ENCODE measurements at places on chromosomes 1 and 21.

DNA sequence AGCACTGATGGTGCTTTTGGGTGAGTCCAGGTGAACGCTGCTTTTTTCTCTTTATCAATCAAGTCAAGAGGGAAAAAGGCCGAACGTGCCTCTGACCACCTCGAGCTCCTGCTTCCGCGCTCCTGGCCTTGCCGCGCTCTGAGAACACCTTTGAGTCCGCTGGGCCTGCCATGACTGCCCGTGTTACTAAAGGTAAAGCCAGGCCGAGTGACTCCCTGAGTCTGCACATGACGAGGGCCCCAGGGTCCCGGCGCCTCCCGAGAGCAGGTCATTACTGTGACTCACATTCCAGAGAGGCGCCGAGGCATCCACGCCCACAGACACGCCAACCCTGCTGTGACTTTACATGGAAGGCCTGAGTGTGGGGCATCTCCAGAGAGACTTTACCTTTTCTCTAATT lies 11.1 kb downstream of the POFUT2 start:
- DNase-seq, result no peak

- DNase-seq, result no peak
Observed at GRCh38 chr1:20233866-20234265, 47.5 kb upstream of the PLA2G2C start.

GRCh38 chr1:35539824-35540261 lies 17.4 kb downstream of the KIAA0319L start:
- no peak for DNase-seq

- no peak for DNase-seq
Observed at GRCh38 chr1:26537951-26538352, 8.4 kb downstream of the RPS6KA1 start.

- DNase-seq, result no peak
Observed at GRCh38 chr1:30744060-30744756, 13.4 kb downstream of the LAPTM5 start.

GRCh38 chr21:34958040-34958439 lies 91.1 kb downstream of the RUNX1 start:
- no peak for DNase-seq

- DNase-seq, result no peak
Observed at GRCh38 chr1:59705466-59706302, 109.1 kb upstream of the HOOK1 start.

DNA sequence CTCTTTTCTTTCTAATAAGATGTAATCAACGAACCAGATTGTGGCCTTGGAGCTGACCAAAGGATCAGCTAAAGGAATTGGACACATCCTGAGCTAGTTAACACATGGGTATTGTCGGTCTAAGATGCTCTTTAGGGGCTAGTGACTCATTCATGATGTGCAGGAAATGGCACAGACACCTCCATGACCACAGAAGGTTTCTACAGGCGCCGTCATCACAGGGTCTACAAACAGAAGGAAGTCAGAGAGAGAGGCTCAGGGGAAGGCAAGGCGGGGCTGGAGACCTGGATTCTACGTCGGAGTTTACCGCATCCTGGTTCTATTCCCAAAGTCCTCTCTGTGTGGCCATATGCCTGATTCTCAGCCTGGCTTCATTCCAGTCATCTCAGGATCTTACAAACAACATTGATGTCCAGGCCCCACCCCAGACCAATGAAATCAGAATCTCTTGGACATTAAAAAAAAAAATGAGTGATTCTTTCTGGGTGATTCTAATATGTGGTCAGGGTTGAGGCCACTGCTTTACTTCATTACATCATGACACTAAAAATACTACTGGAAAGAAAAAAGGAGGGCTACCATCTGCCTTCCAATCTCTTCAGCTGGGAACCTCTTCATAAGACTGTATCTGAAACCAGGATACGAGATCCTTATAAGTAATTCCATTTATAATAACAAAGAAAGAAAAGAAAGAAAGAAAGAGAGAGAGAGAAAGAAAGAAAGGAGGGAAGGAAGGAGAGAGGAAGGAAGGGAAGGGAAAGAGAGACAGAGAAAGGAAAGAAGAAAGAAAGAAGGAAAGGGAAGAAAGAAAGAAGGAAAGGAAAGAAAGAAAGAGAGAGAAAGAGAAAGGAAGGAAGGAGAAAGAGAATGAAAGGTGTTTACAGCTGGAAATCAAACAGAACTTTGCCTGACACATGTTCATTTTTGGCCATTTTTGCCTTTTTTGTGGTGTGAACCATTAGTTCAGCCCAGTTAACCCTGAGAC lies 11.6 kb upstream of the KCNJ15 start:
- peak; percentile 30 for DNase-seq

- no peak for DNase-seq
Observed at GRCh38 chr21:39093526-39093925, 89.7 kb downstream of the PSMG1 start.

- DNase-seq, result no peak
Observed at GRCh38 chr21:15222707-15223106, 157.9 kb upstream of the NRIP1 start.

DNA sequence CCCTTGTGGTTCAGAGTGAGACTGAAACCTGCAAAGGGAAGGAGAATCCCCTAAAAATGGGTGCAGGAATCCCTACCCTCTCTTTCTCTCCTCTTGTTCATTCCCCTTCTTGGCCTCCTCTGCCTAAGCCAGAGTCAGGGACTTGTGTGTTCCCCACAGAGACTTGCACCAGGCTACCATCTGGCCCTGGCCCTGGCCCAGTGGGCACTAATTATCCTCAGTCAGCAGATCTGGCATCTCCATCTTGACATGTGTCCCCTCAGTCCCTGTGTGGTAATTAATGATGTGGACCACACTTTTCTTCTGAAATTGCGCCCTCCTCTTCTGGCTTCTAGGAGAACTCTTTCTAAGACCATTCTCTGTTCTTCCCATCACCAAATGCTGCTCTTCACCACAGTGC lies 354.4 kb downstream of the SETD4 start:
- DNase-seq, result no peak

- DNase-seq, result no peak
Observed at GRCh38 chr1:6979003-6979613, 193.9 kb downstream of the CAMTA1 start.

- DNase-seq, result no peak
Observed at GRCh38 chr21:39656209-39656608, 43.5 kb downstream of the B3GALT5 start.

DNA sequence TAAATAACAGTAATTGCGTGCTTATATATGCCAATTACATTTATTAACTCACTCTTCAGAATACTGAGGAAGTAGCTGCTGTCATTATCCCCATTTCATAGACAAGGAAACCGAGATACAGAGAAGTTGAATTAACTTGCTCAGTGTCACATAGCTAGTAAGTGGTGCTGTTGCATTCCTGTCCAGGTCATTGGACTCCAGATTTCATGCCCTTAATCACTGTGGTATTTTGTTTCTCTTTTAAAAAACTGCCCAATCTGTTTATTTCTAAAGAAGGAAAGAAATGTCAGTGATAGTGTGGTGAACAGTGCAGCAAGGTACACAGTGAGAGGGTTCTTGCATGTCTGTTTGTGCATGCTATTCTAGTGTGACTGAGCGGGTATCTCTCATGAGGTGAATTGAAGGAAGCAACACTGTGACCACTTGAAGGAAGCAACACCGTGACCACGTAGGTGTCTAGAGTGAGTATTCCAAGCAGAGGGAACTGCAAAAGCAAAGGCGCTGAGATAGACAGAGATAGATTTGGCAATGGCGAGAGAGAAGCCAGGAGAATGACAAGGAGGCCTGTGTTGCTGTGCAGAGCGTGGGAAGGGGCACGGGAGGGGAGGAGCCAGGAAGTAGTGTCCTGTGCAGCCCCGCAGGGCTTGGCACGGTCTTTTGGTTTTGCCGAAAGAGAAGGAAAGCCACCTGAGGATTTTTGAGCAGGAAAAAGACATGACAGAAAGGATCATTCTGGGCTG lies 95.9 kb downstream of the CAMTA1 start:
- no peak for DNase-seq

GRCh38 chr21:14603202-14603601 lies 57.1 kb upstream of the SAMSN1 start:
- DNase-seq, result no peak

DNA sequence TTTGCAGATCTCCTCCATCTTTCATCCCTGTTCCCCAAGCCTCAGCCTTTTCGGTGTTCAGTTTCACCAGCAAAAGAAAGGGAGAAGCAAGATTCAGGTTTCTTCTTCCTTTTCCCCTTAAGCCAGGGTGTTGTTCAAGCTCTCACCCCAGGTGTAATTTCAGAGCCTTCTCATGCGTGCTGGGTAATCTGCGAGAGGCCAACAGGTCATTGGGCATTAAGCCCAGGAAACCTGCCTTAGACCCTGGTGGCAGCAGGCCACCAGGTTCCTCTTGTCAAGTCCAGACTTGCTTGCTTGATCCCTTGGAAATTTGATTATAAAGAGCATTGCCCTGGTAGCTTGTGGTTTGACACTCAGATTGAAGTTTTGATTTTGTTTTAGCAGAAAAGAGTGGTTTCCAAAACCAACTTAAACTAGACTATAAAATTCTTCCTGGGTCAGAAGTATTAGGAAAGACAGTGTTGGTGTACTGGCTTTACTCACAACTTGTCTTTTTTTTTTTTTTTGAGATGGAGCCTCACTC lies 6.9 kb downstream of the AKR1A1 start:
- no peak for DNase-seq

DNA sequence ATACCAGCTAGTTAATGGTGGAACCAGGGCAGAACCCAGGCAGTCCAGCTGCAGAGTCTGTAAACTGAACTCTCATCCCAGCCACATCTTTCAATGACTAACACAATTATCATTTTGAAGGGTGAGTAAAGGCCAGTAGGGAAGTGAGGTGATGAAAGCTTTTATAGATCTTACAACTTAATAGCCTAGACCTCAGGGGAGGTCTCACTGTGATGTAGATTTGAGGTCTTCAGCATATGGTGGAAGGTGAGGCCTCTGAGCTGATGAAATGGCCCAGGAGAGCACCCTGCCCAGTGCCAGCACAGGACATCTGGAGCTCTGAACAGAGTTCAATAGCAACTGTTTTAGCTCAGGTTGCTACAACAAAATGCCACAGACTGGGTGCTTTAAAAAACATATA lies 44.8 kb upstream of the POU2F1 start:
- no peak for DNase-seq

- no peak for DNase-seq
Observed at GRCh38 chr1:231724876-231725647, 98.5 kb downstream of the DISC1 start.

GRCh38 chr1:23756676-23757075 lies 13.4 kb downstream of the ELOA start:
- DNase-seq, result no peak

DNA sequence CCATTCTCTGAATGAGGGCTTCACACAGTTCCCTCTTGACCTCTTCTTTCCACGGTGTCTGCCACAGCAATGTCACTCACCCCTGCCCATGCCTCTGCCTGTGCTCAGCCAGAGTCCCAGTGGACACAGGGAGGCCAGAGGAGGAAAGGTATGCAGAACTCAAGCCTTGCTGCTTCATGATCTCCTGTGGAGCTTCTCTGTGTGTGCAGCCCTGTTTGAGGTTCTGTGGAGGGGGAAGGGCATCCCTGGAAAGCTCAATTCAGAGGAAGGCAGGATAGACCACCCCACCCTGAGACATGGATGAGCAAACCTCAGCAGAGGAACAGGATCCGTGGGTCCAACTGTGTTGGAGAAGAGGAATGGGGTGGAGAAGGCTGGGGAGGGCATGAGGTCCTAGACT lies 2.0 kb downstream of the HCN3 start:
- no peak for DNase-seq

- no peak for DNase-seq
Observed at GRCh38 chr1:201463071-201463552, 5.9 kb downstream of the PHLDA3 start.

GRCh38 chr1:202201266-202201665 lies 7.7 kb downstream of the LGR6 start:
- no peak for DNase-seq

DNA sequence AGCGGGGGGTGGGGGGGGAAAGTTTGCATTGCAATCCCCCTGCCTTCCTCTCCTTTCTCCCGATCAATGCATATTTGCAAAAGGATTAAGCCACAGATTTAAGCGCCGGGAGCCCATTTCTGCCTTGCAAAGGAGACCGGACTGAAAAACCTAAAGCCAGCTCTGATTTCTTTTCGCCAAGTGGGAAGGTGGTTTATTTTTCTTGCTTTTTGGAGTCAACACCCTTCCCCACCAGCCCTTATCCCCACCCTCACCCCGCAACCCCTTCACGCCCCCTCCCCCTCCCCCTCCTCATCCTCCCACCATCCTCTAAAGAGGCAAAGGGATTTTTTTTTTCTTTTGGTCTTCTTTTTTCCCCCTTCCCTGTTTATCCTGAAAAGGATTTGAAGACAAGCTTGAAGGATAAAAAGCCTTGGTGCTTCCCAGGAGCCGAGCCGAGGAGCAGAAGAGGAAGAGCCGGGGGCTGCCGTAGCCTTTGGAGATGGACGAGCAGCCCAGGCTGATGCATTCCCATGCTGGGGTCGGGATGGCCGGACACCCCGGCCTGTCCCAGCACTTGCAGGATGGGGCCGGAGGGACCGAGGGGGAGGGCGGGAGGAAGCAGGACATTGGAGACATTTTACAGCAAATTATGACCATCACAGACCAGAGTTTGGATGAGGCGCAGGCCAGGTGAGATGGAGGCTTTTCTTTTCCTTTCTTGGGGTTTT lies 513 bp downstream of the PBX1 start:
- DNase-seq, result no peak

- DNase-seq, result no peak
Observed at GRCh38 chr1:198639671-198640143, 867 bp downstream of the PTPRC start.

- DNase-seq, result no peak
Observed at GRCh38 chr1:119914071-119914470, 17.8 kb upstream of the ADAM30 start.

GRCh38 chr1:182953826-182954225 lies 860 bp upstream of the SHCBP1L start:
- DNase-seq, result no peak

- DNase-seq, result no peak
Observed at GRCh38 chr1:152448095-152448494, 34.0 kb upstream of the CRNN start.

DNA sequence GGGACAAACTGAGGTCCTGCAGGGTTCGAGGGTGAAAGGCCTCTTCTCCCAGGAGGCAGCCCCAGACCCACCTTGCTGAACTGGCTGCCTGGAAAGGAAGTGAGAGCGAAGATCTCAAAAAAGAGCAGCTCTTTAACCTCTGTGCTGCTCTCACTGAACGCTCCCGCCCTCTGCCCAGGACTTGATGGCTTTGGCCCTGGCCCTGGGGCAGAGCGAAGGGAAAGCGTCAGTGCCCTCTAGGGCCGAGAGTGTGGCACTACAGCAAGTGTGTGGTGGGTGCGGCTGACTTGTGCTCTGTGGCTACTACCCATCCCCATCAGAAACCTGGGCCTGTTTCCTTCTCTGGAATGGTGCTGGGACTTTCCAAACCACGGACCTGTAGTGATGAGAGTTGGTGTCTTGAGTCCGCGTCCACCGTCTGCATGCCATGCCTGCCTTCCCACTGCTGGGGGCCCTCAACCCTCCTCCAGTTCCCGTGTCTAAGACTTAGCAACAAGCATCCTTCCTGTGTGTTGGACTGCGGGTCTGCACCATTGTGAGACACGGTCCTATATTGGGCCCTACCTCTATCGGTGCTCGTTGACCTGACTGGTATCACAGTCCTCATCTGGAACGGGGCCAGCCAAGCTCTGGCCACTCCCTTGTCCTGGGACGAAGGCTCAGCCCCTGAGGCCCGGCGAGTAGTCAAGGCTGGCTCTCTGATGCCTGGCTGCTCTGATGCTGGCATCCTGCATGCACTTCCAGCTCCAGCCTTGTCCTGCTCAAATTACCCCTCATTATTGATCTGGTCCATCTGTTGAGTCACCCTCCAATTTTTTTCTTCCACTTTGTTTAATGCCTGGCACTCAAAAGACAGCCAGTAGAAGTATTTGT lies 180.3 kb downstream of the DISC1 start:
- DNase-seq, result no peak
